HCT116 (cell line): ENCODE measurements at places on chromosomes 7 and 10. TPM values are rescaled to one million over a fixed set of nuclear protein-coding genes. Genes with fewer than 3 reads are reported as not detected.

DNA sequence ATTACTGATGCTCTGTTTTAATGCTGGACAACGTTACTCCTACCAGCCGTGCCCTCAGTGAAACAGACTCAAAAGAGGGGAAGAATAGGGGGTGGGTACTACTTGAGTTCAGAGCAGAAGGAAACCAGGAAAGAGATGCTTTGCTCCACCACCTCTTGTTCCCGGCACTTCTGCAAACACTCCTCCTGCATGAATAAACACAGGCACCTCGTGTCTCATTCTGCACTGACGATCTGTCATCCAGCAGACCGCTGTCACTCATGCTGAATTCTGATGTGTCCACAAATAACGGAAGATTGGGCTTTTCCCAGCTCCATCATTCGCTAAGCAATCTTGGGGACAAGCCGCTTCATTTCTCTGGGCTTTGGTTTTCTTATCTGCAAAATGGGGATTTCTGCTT, 26.7 kb downstream of the YWHAG start:
- no peak for DNase-seq

- no peak for DNase-seq
Observed at GRCh38 chr10:74342991-74343390, 192.0 kb downstream of the ADK start.

- DNase-seq = no peak
Observed at GRCh38 chr10:98619446-98619845, 172.7 kb upstream of the HPS1 start.

DIP2C gene
- 15.4 TPM for total RNA-seq
